ENCODE measurements at places on chromosomes 5 and 9. TPM values are rescaled to one million over a fixed set of nuclear protein-coding genes. Genes with fewer than 3 reads are reported as not detected.
A peak's percentile ranks its signal among the peaks of the same experiment; 100 is the strongest.

DNA sequence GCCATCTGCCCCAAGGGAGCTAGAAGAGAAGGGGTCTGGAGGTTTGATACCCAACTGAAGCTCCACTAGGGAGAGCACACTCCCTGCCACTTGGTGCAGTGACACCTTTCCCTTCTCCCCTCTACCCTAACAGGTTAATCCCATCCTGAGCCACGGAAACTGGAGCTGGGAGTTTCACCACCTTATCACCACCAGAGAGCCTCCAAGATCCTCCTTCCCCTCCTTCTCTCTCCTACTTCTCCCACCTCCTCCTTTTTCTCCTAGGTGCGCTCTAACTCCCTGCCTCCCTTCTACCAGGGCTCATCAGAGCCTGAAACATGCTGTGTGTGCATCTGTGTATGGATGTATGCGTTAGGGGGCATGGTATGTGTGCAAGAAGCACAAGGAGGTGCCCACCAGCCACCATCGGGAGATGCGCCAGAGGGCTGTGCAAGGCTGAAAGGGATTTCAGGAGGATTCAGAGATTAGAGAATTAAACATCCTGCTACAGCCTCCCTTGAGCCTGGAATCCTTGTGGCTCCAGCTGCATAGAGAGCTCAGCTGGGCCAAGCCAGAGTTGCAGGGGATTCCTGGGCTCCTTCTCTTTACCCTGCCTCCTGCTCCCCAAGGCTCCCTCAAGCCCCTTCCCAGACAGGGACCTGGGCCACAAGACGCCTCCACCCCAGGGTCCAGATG is 89.8 kb downstream of the PCDH1 start:
- DNase-seq = no peak

DNA sequence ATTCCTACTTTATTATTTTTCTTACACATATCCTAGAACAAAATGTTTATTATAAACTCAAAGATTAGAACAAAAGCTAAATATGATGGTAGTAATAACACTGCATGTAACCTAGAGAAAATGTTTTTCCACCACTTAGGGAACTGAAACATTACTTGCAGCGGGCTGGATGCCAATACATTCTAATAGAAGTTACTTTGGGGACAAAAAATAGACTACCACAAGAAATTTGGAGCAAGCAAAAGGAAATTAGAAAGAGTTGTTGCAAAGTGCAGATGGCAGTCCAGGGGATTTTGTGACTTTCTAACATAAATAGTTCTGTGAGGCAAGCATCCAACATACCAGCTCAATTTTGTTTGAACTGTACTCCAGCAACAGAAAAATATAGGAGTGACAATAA is 255.3 kb upstream of the GRIN3A start:
- DNase-seq = no peak

DNA sequence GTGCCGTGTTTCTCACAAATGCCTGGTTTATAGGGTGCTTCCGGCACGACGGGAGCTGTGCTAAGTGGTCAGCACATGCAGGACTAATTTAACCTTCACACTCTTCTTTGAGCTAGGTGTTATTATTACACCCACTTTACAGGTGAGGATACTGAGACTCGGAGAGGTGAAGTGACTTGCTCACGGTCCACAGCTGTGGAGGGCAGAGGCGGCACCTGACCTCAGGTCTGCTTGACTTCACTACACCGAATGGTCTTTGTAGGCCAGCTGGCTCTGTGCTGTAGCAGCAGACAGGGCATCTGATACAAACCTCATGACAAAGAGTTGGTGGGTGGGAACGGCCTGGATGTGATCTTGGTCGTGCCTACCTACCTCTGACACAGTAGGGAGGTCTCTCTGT is 102.0 kb upstream of the BOD1 start:
- DNase-seq = no peak

IFNE gene
- not detected for total RNA-seq

GRCh38 chr9:17528859-17529258 is 50.0 kb upstream of the SH3GL2 start:
- no peak for DNase-seq

DNA sequence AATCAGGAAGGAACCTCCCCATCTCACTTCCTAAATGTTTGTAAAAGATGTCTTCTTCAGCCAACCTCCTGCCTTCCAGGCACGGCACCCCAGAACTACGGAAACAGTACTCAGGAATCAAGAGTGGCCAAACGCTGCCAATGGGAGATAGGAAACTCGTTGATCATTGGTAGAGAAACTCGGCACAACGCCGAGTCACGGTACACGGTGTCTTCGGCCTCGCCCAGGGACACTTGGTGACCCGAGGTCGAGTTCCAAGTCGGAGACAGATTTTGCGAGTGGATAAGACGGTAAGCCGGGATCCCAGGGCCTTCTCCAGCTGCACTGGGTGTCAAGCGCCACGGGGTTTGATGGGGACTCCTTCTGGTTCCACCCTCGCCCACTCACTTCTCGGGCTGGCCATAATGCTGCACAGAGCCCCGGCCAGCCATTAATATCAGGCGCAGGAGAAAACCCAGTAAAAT is 343 bp downstream of the KIAA0825 start:
- peak; percentile 51 for DNase-seq

GRCh38 chr5:1743061-1743768 is 56.4 kb downstream of the MRPL36 start:
- no peak for DNase-seq

DNA sequence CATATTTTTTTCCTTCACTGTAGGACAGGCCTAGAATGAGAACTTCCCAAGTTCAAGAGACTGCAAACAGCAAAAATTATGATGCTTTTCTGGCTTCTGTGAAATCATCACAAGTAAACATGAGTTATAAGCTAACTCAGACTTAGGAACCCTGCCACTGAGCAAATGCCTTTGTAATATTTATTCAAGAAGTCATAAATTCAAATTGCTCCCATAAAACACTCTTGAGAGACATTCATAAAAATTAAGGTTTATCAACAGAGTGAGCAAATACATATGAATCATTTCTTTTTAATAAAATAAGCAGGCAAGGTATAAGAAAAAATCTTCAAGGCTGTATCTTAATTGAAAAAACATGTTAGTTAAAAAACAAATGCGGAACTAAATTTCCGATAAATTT is 124.2 kb downstream of the GNA14 start:
- peak; percentile 20 for DNase-seq

- no peak for DNase-seq
Observed at GRCh38 chr5:2415678-2416077, 335.8 kb downstream of the IRX2 start.

ECPAS gene
- 103 TPM for total RNA-seq

TLX3 gene
- total RNA-seq = not detected

PCDHGB7 gene
- total RNA-seq = 7.0 TPM

DNA sequence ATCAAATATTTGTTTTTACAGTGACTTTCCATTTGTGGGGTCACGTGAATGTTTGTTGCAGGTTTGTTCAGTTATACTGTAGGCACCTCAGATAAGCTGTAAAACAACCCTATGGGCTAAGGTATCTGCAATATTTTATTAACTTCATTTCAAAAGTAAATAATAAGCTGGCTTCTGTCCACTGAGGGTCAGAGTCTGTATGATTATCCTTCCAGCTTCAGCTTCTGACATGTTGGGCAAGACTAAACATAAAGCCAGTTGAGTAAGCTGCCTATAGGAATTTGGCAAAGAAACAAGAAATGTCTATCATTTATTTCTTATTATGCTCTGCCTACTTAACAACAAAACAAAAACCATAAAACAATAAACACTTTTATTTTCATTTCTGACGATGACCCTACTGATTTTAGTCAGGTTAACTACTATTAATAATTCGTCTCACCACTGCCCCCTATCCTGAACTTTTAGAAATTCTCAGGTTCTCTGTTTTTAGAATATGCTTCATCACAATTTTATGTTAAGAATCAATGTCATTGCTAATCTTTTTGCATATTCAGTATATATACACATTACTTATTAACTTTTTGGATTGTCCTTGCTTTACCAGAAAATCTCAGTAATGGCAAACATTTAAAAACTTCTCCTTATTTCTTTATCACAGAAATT is 413.6 kb upstream of the ADAMTSL1 start:
- no peak for DNase-seq

- no peak for DNase-seq
Observed at GRCh38 chr5:12876541-12877298, 972.5 kb upstream of the CTNND2 start.

DNA sequence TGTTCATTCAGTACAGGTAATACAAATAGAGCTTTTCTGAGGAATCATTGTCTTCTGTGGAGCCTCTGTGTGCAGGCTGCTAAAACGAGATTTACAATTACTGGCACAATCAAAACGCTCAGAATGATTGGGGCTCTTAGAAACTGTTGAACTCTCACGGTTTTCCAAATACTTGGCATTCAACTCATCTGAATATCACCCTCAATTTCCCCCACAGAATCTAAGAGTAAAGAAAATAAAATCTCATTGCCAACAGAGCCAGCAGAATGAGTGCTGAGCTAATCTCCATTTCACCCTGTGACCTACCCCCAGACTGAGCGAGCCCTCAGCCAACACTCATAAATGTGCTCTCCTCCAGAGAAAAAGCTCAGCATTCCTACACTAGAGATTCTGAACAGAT is 35.3 kb upstream of the TMED7 start:
- no peak for DNase-seq

INSL6 gene
- 8.9 TPM for total RNA-seq

MAMDC2 gene
- 4.2 TPM for total RNA-seq

DNA sequence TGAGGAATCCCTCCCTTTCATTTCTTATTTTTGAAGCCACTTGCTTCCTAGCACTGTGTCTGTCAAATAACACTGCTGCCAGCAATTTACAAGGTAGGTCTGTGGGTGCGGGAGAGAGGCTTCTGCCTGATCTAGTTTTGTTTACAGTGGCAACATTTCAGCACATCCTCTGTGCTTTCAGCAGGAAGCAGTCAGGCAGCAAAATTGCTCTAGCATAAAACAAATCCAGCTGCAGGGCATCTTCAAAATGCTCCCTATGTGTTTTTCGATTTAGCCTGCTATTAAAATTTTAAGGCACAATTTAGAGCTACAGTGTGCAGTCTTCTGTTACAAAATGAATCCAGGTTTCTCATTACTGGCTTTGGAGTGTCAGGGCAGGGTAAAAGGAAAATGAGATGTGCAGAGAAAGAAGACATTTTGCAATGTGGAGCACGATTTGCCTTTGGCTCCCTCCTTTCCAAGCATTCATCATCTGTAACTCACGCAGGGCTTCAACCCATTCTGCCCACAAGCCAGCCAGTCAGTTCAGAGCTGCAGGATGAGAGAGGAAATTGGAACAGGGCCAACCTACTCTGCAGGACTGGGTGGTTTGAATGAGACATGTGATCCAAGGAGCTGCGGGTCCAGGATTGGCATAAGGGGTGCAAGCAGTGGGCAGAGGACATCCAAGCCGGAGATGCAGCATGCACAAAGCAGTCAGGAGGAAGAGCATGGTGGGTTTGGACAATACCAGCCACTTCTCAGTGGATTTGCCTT is 143.4 kb upstream of the APC start:
- DNase-seq = peak; percentile 40

GRCh38 chr5:17316970-17317459 is 99.6 kb downstream of the BASP1 start:
- no peak for DNase-seq

GRCh38 chr5:94094793-94095441 is 353.5 kb upstream of the POU5F2 start:
- no peak for DNase-seq

- DNase-seq = no peak
Observed at GRCh38 chr5:149413477-149414210, 34.6 kb upstream of the IL17B start.

GRCh38 chr5:50655810-50656205 is 10.6 kb upstream of the PARP8 start:
- DNase-seq = peak; percentile 77

GRCh38 chr5:154829181-154829588 is 21.2 kb downstream of the FAXDC2 start:
- DNase-seq = no peak

- DNase-seq = no peak
Observed at GRCh38 chr5:80248378-80248777, 7.5 kb downstream of the SERINC5 start.

DNA sequence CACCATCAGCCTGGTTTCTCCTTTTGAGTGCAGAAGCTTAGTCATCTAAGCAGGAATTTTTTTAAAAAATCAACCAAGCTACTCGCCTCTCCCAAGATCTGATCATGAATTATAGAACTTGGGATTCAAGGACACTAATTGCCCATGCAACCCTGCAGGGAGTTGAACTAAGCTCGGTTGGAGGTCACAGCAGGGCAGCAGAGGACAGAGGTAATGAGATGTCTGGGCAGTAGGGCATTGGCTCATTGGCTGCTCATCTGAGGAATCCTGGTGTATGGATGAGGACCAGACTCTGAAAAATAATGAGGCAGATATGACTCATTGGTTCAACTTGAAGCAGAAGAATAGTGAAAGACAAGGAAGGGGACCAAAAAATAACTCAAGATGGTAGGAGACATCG is 111.8 kb upstream of the TLE1 start:
- DNase-seq = no peak

DNA sequence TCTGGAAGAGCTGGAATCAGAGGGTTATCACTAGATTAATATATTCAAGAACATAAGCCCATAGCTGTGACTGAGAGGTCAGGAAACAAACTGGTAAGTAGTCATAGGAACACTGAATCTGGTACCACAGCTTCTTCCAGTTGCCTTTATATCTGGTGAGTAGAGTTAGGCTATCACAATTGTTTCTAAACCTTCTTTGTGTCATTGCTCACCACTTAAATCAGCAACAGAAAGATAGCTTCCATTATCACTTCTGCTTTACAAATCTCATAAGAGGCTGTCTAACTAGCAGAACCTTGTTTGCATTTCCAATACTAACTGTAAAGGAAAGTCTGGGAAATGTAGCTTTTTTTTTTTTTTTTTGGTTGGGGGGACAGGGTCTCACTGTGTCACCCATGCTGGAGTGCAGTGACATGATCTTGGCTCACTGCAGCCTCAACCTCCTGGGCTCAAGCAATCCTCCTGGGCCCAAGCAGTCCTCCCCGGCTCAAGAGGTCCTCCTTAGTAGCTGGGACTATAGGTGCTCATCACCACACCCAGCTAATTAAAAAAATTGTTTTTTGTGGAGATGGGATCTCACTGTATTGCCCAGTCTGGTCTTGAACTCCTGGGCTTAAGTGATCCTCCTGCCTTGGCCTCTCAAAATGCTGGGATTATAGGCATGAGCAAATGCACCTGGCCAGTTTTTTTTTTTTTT is 22.0 kb downstream of the CDC42SE2 start:
- DNase-seq = no peak

IL31RA gene
- total RNA-seq = not detected

- DNase-seq = no peak
Observed at GRCh38 chr9:94927762-94928670, 201.5 kb downstream of the AOPEP start.

PCDHB3 gene
- total RNA-seq = 6.5 TPM

DNA sequence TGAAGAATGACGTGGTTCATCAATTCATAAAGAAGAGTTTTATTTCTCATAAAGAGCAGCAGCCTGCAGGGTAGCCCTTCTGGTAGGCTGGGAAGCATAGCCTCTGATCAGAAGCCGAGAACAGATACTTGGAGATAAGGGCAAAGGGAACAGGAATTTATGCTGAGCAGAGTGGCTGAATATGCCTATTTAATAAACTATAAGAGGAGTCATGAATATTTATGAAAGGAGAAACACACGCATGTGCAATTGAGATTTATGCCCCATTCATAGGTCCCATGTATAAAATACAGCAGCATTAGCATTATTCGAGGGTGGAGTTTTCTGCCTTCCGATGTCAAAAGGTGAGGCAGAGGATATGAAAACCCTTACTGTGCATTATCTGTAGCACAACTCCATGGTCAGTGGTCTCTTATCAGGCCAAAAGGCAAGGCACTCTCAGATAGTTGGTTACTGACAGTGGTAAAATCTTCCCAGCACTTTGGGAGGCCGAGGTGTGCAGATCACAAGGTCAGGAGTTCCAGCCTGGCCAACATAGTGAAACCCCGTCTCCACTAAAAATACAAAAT is 569.1 kb downstream of the ACTL7B start:
- no peak for DNase-seq

GRCh38 chr9:83444110-83444509 is 94.1 kb downstream of the FRMD3 start:
- DNase-seq = no peak

Measured in prostate gland (tissue), 2 donors.